ENCODE measurements at places on chromosomes 5 and 9. TPM values are rescaled to one million over a fixed set of nuclear protein-coding genes. Genes with fewer than 3 reads are reported as not detected.

Gene PALM2AKAP2
- total RNA-seq, result 0.19 TPM

Gene NUTM2F
- not detected for total RNA-seq

Gene PCDHB4
- not detected for total RNA-seq

Gene STARD4
- 33.7 TPM for total RNA-seq

Gene PCDHGA6
- total RNA-seq, result not detected

DNA sequence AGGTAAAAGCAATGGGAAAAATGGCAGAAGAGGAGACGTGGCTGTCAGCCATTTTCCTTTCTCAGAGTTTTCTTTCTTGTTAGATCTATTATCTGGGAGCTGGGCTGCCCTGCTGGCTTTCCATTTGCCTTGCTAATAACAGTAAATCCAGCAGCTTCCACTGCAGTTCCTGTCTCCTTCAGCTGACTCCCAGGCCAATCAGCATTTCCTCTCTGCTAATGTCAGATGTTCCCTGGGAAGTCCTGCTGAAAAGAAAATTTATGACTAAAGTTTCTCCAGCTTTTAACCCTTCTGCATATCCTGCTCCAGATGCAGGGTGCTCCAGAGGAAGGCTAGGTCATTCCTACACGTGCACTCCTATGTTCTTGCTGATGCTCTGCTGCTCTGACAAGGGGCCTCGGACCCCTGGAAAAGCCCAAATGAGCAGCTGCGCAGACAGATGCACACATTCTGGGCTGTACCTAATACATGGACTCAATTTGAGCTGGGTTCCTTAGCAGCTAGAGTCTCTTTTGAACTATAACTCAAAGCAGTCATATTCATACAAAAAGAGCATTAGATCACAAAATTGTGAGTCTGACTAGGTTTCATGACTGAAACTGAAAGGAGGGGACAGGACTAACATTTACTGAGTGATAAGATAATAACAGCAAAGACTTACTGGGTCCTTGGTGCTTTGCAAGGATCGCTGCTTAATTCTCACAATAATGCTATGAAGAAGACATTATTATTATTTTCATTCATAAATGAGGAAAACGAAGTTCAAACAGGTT lies 182.2 kb downstream of the MAPKAP1 start:
- H3K4me1 ChIP-seq, result peaks cover 46% of the 10 kb centered on the region
- no peak overlapping the region for H3K27ac ChIP-seq
- no peak for DNase-seq
- peaks cover 20% of the 10 kb centered on the region for H3K36me3 ChIP-seq

DNA sequence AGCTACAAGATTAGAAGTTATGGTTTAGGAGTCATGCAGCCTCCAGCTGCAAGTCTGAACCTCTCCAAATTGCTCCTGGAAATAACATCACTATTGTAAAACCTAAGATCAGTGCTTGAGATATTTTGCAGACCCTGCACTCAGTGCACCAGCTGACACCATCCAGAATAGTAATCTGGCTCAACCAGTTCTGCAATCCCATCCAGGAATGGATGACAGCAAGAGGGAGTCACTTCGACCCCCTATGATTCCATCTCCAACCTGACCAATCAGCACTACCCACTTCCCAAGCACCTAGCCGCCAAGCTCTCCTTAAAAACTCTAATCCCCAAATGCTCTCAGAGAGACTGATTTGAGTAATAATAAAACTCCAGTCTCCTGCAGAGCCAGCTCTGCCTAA lies 37.9 kb upstream of the NR4A3 start:
- H3K27me3 ChIP-seq, result peaks cover 36% of the 10 kb centered on the region
- H3K4me3 ChIP-seq, result no peak overlapping the region
- no peak for DNase-seq
- no peak overlapping the region for H3K27ac ChIP-seq
- no peaks in the 10 kb centered on the region for H3K4me1 ChIP-seq

DNA sequence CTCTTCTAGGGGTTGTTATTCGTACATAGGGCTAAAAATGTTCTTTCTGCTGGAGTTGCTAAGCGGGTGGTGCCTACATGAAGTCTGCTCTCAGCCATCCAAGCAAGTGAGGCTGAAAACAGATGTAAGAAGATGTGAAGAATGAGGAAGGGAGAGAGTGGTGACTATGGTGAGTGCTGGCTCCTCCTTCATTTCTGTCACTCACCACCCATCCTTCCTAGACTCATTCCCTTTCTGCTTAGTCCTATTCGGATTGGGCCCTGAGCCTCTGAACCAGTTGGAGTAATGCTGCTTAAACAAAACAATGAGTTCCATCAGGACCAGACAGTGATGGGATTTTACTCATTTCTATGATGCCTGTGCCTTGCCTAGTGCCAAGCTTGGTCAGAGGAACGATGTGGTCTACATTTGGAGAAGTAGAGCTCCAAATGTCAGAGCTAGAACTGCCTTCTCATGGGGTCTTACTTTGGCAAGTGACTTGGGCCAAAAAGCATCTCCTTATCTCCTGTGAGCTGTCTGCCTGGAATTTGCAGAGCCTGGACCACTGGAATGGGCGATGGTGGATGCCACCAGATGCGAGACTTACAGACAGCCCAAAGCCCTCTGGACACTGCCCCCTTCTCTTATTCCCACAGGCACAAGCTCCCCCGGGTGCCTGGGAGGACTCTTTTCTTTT lies 192.9 kb downstream of the FBXL7 start:
- no peaks in the 10 kb centered on the region for H3K36me3 ChIP-seq
- no peak overlapping the region for H3K27ac ChIP-seq
- H3K27me3 ChIP-seq, result no peaks in the 10 kb centered on the region
- DNase-seq, result no peak
- no peaks in the 10 kb centered on the region for H3K4me1 ChIP-seq

GRCh38 chr9:108599571-108599970 lies 256.2 kb downstream of the ACTL7B start:
- H3K4me1 ChIP-seq, result no peaks in the 10 kb centered on the region
- no peaks in the 10 kb centered on the region for H3K36me3 ChIP-seq
- DNase-seq, result no peak

GRCh38 chr5:40755093-40755406 lies 711 bp downstream of the TTC33 start:
- peaks cover 31% of the 10 kb centered on the region for H3K36me3 ChIP-seq
- H3K27ac ChIP-seq, result no peak overlapping the region
- no peak overlapping the region for H3K4me3 ChIP-seq
- H3K27me3 ChIP-seq, result no peaks in the 10 kb centered on the region

DNA sequence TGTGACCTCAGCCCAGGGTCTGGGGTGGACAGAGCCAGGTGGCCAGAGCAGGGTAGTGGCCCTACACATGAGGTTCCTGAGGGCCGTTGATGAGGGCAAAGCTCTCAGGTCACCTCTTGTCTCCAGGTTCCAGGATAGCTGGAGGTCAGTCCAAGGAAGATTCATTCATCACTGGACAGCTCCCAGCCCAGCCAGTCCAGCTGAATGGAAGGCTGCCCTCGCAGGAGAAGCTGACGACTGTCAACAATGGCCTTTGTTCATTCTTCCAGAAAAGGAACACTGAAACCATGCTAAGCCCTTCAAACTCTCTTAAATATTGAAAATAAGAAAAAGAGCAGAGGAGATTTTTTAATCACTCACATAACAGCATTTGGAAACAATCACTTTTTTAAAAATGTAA lies 169.7 kb upstream of the TBCA start:
- no peak for DNase-seq
- peaks cover 26% of the 10 kb centered on the region for H3K27me3 ChIP-seq
- H3K27ac ChIP-seq, result no peak overlapping the region
- H3K4me1 ChIP-seq, result no peaks in the 10 kb centered on the region

DNA sequence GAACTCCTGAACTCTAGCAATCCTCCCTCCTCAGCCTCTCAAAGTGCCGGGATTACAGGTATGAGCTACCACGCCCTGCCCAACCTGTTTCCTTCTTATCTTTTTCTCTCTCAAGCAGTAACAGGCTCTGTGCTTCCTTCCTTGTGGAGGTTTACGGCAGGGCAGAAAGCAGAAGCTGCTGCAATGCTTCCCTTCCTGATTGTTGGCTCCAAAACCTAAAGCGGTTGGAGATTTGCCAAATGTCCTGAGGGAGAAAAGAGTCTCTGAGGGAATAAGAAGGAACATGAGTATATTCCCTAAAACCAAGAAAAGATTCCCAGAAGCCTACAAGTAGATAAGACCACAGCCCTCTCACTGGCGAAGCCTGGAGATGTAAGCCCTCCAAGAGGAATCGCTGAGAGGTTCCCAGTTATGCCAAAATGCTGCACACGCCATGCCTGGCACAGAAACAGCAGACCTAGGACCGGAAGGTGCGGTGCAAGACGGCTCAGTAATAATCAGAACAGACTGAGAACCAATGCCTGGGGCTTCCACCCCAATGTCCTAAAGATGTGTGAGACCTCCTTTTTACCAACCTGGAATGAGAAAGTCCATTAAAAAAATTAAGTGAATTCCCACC lies 73.2 kb downstream of the APTX start:
- no peak overlapping the region for H3K4me3 ChIP-seq
- no peaks in the 10 kb centered on the region for H3K4me1 ChIP-seq
- H3K27ac ChIP-seq, result no peak overlapping the region
- H3K27me3 ChIP-seq, result peaks cover 9% of the 10 kb centered on the region
- no peaks in the 10 kb centered on the region for H3K36me3 ChIP-seq
- DNase-seq, result no peak

GRCh38 chr5:38672059-38672788 lies 115.8 kb upstream of the LIFR start:
- H3K4me3 ChIP-seq, result no peak overlapping the region
- H3K27ac ChIP-seq, result no peak overlapping the region
- no peak for DNase-seq
- H3K36me3 ChIP-seq, result no peaks in the 10 kb centered on the region

- peaks cover 74% of the 10 kb centered on the region for H3K36me3 ChIP-seq
- no peak for DNase-seq
- H3K4me3 ChIP-seq, result no peak overlapping the region
- no peaks in the 10 kb centered on the region for H3K27me3 ChIP-seq
- peaks cover 83% of the 10 kb centered on the region for H3K4me1 ChIP-seq
Observed at GRCh38 chr5:151144275-151144674, 13.3 kb downstream of the ANXA6 start.

Measured in activated CD4-positive, alpha-beta T cell treated with anti-CD3 and anti-CD28 coated beads, Interleukin-2, amount 10 ng/mL, durations not matched to agents 7 days and 5 days (primary cell).